ENCODE measurements at places on chromosomes 7 and 10.
A peak's percentile ranks its signal among the peaks of the same experiment; 100 is the strongest.

DNA sequence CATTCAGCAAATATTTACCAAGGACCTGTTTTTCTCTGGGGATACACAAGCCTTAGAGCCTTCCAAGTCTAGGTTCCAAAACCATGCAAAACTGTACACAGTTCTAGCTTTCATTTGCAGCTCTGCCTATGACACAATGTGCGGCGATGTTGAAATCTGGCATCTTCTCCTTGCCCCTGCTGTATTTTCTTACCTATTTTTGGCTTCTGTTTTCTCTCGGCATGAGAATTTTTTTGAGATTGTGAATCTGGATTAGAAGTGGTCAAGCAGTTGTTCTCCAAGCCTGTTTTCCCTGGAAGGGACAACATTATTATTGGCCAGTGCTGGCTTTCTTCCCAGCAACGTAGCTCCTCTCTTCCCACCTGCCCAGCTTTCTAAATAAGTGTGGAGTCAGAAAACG lies 176.3 kb downstream of the CREB5 start:
- DNase-seq = no peak

- DNase-seq = no peak
Observed at GRCh38 chr10:124589491-124590041, 127.9 kb downstream of the LHPP start.

DNA sequence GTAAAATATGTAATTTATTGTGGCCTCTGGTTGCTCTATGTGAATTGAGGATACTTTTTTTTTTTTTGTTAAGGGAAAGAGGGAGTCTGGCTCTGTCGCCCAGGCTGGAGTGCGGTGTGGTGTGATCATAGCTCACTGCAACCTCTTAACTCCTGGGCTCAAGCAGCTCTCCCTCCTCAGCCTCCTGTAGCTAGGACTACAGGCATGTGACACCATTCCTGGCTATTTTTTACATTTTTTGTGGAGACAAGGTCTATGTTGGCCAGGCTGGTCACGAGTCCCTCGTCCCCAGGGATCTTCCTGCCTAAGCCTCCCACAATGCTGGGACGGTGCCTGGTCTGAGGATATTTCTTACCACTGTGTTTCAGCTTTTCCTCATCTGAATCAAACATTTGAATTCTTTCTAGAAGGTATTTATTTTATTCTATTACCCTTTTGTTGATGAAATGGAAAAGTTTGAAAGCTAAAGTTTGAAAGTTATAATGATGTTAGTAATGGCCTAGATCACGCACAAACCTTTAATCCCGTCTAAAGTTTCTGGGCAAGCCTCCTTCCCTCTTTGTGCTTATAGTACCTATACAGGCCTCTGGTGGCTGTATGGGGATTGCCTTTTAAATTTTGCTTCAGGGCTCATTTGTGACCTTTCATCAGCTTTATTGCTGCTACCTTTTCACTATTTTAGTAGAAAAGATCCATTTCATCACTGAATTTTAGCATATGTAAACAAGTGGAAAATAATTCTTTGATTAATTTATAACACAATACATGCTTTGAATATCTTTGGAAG lies 2.0 kb downstream of the IFRD1 start:
- peak; percentile 35 for DNase-seq

DNA sequence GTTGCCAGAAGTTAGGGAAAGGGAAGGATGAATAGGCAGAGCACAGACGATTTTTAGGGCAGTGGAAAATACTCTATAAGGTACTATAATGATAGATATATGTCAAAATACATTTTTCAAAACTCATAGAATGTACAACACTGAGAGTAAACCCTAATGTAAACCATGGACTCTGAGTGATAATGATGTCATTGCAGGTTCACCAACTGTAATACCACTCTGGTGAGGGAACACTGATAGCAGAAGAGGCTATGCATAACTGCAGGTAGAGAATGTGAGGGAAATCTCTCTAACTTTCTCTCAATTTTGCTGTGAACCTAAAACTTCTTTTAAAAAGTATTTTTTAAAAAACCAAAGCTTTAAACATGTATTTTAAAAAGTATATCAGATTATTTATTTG lies 22.1 kb downstream of the POT1 start:
- DNase-seq = no peak

GRCh38 chr7:30660331-30661255 lies 21.7 kb downstream of the CRHR2 start:
- no peak for DNase-seq

GRCh38 chr7:72925546-72926120 lies 738 bp downstream of the POM121 start:
- no peak for DNase-seq

GRCh38 chr7:83921271-83921940 lies 272.5 kb upstream of the SEMA3E start:
- DNase-seq = no peak

- no peak for DNase-seq
Observed at GRCh38 chr10:88048312-88048711, 184.9 kb downstream of the PTEN start.

DNA sequence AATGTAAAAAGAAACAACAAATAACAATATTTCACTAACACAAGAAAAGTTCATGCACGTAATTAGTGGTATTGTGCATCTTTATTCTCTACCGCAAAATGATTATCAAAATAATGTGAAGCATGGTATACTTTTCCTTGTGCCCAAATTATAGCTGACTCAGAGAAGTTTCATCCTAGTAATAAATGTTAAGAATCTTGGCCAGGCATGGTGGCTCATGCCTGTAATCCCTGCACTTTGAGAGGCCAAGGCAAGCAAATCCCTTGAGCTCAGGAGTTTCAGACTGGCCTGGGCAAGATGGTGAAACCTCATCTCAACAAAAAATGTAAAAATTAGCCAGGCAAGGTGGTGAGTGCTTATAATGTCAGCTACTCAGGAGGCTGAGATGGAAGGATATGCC lies 105.0 kb downstream of the KMT2C start:
- DNase-seq = no peak

GRCh38 chr10:375815-376505 lies 240.7 kb downstream of the ZMYND11 start:
- DNase-seq = no peak

DNA sequence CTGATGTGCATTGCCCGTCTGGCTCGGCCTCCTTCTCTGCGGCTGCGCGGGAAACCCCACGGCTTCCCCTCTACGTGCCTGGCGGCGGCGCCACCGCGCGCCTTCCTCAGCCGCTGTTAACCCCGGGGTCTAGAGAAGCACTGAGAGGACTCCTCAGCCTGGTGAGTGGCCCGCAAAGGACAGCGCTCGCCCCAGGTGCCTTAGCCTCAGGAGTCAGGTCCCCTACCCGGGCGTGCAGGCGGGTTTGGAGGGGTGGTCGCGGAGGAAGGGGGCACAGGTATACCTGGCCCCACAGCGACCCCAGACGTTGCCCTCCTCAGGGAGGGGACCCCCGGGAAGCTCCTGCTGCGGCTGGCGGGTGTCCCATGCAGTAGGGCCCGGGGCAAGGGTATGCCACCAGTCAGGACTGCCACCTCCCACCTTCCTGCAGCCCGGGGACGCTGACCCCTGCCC lies 51.0 kb downstream of the ARL5B start:
- no peak for DNase-seq

DNA sequence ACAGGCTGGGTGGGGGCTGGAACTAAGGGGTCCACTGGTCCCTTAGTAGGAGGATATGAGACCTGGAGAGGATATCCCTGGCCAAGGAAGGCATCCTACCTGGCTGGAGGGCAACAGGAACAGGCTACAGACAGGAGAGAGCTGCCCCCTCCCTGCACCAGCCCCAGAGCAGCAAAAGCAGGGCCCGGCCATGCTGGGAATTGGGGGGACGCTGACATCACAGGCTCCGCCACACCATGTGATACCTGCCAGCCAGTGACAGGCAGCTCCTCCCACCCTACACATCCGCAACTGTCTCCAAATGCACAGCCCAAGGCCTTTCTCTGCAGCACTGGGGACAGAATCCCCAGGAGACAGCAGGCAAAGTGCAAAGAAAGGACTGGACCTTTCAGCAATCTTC lies 100.0 kb downstream of the EBF3 start:
- no peak for DNase-seq

- no peak for DNase-seq
Observed at GRCh38 chr7:132075515-132075914, 500.8 kb downstream of the PLXNA4 start.

DNA sequence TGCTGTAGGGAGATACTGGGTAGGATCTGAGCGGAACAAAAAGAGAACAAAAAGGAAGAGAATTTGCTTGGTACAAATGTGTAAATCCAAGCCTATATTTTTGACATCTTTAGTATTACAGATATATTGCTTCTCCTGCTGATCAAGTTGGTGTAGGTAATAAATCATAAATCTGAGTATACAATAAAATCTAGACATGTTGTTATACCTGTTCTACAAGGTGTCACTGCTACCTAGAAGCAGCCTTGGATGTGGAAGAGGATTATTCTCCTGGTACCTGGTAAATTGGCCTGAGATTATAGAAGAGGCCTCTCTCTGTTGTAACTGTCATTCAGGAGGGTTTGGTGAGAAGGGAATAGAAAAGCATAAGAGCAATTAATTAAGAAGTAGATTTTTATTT lies 89.9 kb upstream of the LSM8 start:
- DNase-seq = no peak

DNA sequence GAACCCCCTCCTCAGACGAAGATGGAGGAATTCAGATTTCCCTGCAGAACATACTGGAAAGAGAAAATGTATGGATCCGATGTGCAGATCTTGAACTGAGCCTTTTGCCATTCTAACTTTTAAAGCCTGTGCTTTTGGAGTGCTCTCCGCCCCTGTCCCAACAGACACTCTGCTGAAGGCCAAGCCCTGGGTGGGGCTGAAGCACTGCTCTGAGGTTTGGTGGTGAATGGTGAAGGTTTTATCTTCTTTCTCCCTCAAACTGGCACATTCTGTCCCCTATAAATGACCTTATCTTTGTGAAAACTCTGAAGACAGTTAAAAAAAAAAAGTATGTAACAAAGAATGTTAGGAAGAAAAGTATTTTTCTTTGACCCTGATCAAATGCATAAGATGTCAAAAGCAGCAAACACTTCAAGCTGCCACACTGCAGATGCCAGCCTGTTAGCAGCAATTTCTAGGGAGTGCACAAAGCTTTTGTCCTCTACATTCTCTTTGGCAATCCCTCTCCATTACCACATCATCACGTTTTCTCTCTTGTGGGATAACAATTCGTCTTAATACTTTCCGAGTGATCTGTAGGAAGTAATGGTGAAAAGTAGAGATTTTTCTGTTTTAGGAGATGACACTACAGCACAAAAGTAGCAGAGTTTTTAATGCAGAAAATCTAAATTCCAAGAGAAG lies 137.3 kb upstream of the CCDC6 start:
- no peak for DNase-seq

DNA sequence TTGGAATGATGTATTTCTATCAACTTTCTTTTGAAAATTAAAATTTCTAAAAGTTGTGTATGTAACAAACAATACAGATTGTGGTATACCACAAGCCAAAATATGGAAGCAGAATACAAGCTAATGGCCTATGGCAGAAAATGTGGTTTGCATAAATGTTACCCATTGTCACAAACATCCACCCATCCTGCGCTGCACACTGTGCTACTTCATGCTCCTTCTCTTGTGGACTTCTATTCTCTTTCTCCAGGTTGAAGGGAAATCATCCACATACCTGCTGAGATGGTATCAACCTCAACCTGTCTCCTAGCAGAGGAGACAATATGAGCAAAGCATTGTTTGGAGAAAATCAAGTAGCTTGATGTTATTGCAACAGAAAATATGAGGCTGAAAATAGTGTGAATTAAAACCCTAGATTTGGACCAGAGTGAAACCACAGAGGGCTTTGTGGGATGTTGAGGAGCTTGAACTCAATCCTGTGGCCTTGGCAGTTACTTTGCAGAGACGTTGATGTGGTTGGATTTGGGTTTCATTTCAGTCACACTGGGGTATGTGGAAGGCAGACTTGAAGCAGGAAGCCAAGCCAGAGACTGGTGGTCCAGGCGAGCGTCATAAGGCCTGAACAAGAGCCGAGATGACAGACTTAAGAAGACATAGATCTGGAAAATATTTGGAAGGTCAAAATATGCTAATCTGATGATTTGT lies 63.8 kb downstream of the ICA1 start:
- DNase-seq = no peak

DNA sequence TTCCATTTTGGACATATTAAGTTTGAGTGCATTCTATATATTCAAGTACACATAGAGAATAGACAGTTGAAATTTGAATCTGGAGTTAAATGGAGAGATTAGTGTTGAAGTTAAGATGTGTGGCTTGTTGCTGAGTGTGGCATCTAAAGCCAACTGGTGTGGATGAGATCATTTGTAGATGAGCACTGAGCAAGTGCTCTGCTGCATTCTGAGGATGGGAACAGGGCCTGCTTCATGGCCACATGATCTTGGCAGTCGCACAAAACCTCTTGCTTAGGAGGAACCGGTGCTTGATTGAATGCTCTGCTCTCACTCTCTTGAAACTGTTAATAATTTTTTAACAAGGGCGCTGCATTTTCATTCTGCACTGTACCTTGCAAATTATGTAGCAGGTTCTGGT lies 62.0 kb downstream of the EPDR1 start:
- no peak for DNase-seq

- DNase-seq = no peak
Observed at GRCh38 chr10:15571575-15571974, 148.1 kb downstream of the ITGA8 start.

DNA sequence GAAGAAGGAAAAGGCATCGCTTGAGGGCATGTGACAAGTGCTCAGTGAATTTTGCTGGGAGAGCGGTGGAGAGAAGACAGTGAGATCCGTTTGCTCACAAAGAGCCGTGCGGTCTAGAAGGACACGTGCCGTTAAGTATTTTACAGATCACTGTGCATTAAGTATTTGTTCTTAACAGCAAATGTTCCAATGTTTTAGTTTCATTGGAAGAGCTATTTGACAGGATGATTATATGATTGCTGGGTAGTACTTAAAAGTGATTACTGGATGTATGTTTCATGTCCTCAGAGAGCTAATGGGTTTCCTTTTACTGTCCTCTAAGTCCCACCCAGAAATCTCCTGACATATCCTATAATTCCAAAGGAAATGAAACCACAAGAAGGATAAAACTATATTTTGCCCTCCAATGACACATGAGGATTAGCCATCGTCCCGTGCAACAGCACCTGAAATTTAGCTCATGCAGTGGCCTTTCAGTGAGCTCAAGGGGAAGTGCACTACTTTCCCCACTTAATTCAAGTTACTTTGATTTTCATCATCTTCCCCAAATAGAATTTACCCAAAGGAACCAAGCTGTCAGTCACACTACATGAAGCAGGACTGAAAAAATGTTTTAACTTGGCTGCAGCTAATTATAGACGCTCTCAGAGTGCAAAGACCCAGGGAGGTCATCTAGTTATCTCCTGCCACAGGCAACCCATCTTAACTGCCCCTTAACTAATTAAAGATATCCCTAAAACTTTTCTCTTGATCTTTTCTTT lies 80.3 kb downstream of the KLF6 start:
- DNase-seq = no peak
